ENCODE measurements at places on chromosomes 3 and 15.

DNA sequence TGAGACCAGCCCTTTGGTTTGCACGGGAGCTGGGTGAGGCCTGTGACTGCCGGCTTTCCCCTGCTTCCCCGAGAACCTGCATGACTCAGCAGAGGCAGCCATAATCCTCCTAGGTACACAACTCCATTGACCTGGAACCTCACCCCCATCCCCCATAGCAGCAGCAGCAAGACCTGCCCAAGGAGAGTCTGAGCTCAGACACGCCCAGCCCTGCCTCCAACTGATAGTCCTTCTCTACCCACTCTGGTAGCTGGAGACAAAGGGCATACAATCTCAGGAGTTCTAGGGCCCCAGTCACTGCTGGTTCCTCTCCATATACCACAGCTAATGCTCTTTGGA is 141.0 kb upstream of the ARHGEF26 start:
- DNase-seq = no peak

DNA sequence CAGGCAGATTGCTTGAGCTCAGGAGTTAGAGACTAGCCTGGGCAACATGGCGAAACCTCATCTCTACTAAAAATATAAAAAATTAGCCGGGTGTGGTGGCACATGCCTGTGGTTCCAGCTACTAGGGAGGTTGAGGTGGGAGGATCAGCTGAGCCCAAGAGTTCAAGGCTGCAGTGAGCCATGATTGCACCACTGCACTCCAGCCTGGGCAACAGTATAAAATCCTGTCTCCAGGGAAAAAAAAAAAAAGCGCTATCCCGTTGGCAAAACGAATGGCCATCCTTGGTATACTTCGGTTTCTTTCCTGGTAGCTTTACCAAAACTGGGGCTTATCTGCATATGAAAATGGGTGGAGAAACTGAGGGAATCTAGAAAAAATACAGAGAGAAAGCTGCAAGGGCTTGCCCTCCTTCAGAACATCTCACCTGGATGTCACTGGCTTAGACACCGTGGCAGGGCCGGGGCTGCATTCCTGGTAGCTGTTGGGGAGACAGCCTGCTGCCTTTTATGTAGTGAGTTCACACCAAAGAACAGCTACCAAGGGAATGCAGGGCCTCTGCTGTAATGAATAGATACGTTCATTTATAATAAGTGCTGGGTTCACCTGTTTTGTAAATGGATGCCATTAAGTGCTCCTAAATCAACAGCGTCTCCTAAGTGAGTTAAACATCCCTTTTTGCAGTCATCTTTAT is 96.0 kb downstream of the IQSEC1 start:
- DNase-seq = no peak

GRCh38 chr15:67587754-67588153 is 45.3 kb downstream of the MAP2K5 start:
- DNase-seq = no peak

DNA sequence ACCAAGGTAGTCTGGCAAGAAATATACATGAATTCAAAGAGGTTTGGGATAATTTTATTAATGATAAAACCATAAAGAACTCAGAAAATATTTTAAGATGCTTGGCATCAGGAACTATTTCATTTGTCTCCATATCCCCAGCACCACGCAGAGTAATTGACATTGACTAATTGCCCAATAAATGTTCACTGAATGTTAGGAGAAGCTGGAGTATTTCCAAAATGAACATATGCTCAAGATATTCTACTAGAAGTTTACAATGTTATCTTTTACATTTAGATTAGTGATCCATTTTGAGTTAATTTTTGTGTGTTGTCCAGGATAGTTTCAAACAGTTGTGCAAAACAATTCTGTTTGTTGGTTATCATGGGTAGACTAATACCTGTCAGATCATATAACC is 298.8 kb upstream of the CTDSPL start:
- DNase-seq = no peak

DNA sequence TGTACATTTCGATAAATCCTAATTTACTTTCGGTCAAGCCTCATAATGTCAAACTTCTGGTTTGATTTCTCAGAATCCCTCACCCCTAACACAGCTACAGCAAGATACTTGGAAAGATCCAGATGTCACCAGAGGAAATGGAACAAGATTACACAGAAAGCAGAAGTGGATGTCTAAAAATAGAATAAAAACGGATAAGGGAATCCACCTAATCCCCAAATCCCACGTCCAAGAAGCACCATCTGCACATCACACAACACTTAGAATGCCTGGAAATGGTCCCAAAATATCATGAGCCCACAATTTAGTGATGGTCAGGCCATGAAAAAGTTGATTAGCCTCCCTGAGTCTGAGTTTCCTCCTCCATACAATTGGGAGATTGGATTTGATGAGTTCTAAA is 61.7 kb downstream of the AGTR1 start:
- DNase-seq = no peak

DNA sequence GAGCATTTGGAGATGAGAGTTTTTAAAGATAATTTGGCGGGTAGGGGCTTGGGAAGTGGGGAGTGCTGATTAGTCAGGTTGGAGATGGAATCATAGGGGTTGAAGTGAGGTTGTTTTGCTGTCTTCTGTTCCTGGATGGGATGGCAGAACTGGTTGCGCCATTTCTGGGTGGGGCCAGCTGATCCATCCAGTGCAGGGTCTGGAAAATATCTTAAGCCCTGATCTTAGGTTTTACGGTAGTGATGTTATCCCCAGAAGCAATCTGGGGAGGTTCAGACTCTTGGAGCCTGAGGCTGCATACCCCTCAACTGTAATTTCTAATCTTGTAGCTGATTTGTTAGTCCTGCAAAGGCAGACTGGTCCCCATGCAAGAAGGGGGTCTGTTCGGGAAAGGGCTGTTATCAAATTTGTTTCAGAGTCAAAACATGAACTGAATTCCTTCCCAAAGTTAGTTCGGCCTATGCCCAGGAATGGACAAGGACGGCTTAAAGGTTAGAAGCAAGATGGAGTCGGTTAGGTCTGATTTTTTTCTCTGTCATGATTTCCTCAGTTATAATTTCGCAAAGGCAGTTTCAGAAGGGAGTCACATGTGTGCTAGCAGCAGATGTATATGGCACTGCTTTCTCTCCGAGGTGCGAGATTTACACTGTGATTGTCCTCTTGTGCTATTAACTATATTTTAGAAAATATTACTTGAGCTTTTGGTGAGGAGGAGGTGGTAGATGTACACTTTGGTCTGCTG is 540.4 kb downstream of the EDEM1 start:
- DNase-seq = no peak

- no peak for DNase-seq
These were observed 104.4 kb downstream of the DNAJB8 start for GRCh38 chr3:128362026-128362965.

GRCh38 chr3:56467108-56467507 is 1.2 kb downstream of the ERC2 start:
- DNase-seq = peak; percentile 10

DNA sequence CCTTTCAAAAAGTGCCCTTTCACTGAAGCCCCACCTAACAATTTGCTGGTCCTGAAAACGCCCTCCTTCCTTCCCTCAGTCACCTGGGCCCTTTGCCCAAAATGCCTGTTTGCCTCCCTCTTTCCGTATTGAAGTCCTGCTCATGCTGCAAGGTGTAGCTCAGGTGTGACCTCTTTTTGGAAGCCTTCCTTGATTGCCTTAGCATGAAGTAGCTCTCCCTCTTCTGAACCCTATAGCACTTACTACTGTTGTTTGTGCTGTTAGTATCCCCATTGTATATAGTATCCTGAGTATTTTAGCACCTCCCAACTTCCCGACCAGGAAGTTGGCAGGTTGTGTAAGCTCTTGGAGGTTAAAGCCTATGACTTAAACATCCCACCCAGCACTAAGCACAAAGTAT is 1.7 kb downstream of the PLS1 start:
- no peak for DNase-seq

GRCh38 chr3:129822241-129822640 is 71.3 kb downstream of the TMCC1 start:
- DNase-seq = no peak

DNA sequence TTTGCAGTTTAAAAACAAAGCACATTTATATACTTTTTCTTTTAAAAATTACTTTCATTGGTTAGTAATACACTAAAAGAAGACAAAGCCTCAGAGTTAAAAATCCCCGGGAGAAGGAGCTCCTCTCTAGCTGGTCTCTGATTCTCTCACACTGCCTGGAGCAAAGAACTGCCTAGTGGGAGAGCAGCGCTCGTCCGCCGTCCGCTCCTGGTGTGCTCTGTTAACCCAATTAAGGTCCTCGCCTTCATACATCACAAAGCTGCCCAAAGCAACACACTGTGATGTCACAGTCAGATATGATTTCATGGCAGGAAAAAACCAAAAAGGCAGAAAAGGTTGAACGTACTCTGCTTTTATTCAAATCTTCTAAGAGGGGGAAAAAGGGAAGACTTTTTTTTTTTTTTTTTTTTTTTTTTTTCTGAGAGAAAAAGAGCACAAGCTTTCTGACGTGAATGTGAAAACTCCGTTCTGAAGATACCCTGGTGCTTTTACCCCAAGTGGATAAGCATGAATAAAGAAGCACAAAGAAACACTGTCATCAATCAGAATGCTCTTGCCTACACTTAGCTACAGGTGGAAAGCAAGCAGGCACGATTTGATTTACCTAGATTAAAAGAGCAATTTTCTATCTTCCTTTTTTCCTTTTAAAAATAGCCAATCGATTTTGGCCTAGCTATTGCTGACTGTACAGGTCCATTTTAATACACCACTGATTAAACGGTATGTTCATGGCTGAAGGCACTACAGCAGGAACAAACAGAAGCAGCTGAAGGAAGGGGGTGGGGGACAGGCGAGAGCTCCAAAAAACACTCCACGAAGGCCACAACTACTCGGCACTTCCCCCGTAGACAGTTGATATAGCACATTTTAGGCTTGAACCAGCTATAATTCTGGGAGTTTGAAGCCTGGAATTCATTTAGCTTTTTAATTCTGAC is 115.2 kb downstream of the TIGIT start:
- DNase-seq = no peak

- DNase-seq = no peak
These were observed 10.2 kb upstream of the APBA2 start for GRCh38 chr15:28875461-28876000.

- no peak for DNase-seq
These were observed 44.3 kb upstream of the TM4SF4 start for GRCh38 chr3:149430216-149430615.

DNA sequence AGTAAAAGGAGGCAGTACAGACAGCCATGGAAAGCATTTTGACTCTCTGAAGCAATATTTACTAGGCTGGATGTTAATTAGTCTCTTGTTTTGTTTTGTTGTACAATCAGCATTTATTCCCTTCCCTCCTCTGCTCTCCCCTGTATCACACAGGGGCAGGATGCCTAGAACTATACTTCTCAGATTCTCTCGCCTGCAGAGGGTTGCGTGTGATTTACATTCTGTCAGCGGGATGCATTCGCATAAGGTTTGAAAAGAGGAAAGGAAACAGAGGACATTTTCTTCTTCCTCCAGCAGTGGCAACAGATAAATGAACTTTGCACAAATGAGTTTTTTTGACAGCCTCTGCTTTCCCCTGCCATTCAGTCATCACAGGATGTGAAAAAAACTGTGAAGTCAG is 188.3 kb downstream of the RSL24D1 start:
- no peak for DNase-seq

- DNase-seq = no peak
These were observed 144.6 kb downstream of the EBLN2 start for GRCh38 chr3:73206030-73206429.

GRCh38 chr3:10973046-10973595 is 19.4 kb upstream of the SLC6A1 start:
- DNase-seq = no peak

- DNase-seq = no peak
These were observed 26.4 kb downstream of the ACAA1 start for GRCh38 chr3:38110314-38111050.

DNA sequence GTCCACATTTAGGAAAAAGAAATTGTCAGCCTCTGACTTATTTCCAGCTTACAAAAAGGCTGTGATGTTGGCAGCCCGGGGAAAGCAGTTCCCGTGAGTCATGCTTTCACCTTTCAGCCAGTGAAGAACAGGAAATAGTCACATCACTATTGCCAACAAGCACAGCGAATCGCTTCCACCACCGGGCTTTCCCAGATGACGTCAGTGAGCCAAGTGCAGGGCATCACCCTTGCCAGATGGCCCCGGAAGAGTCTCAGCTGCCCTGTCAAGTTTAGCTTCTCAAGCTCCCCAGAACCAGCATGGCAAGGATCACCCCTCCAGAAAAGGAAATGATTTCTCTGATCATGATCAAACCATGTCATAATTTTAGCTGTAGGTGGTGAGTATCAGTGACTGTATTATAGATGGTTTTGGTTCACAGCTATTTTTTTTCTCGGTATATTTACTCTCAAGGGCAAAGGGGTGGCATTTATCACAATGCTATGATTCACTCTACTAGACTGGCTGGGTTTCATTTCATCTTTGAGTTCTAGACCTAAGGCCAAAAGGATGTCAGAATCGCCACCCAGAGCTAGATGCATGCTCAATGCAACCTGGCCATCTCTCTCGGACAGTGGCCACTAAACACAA is 32.9 kb downstream of the B3GNT5 start:
- peak; percentile 95 for DNase-seq

GRCh38 chr3:170703121-170703588 is 117.3 kb upstream of the SLC7A14 start:
- peak; percentile 84 for DNase-seq

DNA sequence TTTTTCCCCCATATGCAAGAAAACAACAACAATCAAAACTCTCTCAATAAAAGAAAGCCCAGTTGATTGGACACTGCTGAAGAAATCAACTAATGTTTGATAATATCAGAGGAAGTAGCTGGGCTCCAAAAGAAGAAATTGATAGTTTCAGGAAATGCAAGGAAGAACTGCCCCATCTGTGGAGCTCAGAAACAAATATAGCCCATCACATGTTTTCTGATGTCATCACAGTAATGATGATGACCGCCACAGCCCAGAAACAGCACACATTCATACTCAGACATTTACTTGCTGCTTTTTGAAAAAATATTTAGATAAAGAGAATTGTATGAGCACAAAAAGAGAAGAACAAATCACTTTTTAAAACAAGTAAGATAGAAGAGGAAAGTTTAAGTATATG is 67.6 kb downstream of the GOLIM4 start:
- no peak for DNase-seq

DNA sequence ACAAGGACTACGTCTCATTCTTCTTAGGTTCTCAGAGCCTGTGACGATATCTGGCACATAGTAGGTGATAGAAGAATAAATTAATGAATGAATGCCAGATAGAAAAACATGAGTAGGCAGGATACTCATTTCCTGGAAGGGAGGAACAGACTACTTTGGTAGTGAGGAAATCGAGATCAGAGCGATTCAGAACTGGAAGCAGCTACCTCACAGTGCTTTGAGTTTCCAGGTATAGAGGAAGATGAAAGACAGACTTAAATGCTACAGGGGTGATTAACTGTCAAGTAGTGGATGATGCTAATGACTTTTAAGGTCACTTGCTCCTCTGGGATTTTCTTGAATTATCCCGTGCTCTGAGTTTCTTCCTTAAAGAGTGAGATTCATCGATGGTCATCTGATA is 951.5 kb upstream of the CFAP20DC start:
- no peak for DNase-seq

DNA sequence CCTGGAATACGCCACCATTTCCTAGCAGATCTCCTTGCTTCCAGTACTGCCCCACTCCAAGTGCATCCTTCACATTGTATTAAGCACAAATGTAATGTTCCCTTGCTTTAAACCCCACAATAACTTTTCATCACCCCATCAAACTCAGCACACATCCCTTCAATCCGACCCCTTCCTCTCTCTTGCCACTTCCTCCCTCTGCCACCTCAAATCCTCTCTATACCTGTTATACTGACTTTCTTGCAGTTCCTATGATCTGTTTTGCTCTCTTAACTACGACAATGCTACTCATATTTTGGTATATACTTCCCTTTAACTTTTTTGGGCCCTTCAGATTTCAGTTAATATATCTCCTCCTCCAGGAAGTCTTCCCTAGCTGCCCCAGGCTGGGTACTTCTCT is 14.1 kb downstream of the PARL start:
- no peak for DNase-seq
